ENCODE measurements at places on chromosomes 5 and 9. TPM values are rescaled to one million over a fixed set of nuclear protein-coding genes. Genes with fewer than 3 reads are reported as not detected.

GRCh38 chr9:71594541-71594940, 173.8 kb downstream of the CEMIP2 start:
- DNase-seq, result no peak
- no peak overlapping the region for H3K4me3 ChIP-seq
- no peak overlapping the region for H3K27ac ChIP-seq
- H3K27me3 ChIP-seq, result peaks cover 8% of the 10 kb centered on the region

DNA sequence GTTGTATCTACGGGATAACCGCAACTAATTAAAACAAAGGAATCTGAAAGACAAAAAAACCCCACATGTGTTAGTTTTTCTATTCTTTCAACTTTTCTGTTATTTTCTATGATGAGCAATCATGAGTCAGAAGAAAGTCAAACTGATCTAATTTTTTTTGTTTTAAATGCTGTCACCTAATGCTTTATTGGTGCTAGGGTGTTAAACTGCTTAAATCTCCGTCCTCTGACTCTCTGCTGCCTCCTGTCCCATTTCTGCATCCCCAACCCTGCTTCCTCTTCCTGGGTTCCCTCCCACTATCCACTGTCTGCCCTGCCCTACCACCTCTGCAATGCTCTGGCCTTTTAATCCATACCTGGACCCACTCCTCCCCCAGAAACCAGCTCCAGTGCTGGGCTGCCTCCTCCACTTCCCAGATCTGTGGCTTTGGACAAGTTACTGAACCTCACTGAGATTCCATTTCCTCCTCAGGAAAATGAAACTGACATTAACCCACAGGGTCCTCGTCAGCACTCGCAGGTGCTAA, 15.7 kb downstream of the PTPN3 start:
- no peaks in the 10 kb centered on the region for H3K36me3 ChIP-seq
- H3K27me3 ChIP-seq, result peaks cover 32% of the 10 kb centered on the region
- DNase-seq, result no peak
- no peak overlapping the region for H3K4me3 ChIP-seq

GRCh38 chr5:158200619-158201018, 341.7 kb upstream of the CLINT1 start:
- no peak overlapping the region for H3K27ac ChIP-seq
- no peak overlapping the region for H3K4me3 ChIP-seq

DNA sequence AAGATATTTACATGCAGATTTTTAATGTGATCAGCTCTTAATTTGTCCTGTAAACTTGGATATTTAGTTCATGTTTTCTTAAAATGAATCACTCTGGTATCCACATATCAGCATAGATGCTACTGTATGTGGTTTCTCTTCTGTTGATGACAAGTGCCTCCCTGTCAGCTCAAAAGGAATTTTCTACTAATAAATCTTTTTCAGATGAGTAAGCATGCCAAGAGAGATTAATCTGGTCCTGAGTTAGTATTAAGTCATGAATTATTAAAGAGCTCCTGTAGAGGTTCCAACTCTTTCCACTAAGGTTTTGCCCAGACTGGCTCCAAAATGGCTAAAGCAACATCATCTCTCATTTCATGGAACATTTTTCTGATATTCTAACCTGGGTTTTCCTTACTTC, 129.2 kb downstream of the GOLPH3 start:
- no peak overlapping the region for H3K27ac ChIP-seq
- no peaks in the 10 kb centered on the region for H3K27me3 ChIP-seq
- no peaks in the 10 kb centered on the region for H3K4me1 ChIP-seq

DNA sequence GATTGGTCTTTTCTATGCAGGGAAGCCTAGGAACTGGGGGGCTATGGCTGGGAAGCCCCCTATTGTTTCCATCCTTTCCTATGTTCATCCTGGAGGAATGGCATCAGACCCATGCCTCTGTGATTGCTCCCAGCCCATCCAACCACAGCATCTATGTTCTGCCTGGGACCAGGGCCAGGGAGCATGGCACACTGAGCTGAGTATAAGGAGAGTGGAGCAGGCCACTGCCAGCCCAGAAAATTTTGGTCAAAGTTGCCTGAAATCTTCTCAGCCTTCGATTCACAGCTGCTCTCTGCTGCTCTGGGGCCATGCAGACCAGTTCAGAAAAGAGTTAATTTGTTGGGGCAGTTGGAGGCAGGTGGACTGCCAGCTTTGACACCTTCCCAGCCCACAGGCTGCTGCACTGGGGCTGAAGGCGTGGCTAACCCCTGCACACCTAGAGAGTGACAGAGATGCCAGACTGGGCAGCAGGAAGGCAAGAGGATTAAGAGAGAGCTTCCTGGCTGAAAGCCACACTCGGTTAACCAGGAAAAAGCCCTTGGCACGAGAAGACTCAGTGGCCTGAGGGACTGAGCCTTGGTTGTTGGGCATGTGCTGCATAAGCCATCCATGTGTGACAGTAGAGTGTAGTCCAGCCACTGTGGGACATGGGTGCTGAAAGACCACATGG, 12.1 kb downstream of the TGFBI start:
- H3K4me1 ChIP-seq, result peaks cover 33% of the 10 kb centered on the region
- no peaks in the 10 kb centered on the region for H3K27me3 ChIP-seq
- H3K27ac ChIP-seq, result no peak overlapping the region
- H3K4me3 ChIP-seq, result no peak overlapping the region

DNA sequence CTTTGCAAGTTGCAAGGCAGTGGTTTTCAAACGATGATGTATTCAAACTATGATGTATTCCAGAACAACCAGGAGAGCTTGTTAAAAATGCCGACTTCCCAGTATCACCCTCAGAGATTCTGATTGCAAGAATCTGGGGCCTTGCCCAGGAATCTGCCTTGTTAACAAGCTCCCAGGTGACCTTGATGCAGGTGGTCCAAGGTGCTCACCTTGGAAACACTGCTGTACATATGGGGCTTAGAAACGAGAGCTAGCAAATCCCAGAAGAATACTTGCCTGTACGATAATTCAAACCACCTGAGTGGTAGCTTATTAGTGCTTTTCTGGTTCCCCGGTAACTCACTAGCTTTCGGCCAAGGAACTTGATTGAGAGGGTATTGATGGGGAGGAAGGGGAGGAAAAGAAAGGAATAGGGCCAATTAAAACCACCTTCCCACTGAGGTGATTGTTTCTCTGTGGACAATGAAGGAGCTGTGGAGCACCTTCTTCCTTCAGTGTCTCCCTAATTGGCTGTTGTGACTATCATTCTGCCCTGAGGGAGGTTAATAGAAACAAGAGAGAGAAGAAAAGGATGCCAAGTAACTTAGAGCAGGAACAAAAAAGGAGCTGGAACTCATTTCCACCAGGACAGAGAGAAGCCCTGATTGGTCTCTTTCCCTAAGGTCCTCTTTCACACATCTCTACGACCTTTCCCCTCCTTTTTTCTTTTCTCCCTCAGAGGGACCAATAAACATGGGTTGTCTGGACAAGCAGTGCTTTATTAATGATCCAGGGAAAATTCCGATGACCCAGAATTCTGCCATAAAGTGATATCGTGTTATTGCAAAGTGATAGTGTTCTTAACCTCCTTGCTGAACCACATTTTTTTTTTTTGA, 218.8 kb downstream of the TMEM167A start:
- H3K27me3 ChIP-seq, result no peaks in the 10 kb centered on the region
- H3K27ac ChIP-seq, result no peak overlapping the region
- no peak for DNase-seq
- no peaks in the 10 kb centered on the region for H3K4me1 ChIP-seq
- no peaks in the 10 kb centered on the region for H3K36me3 ChIP-seq
- no peak overlapping the region for H3K4me3 ChIP-seq

DNA sequence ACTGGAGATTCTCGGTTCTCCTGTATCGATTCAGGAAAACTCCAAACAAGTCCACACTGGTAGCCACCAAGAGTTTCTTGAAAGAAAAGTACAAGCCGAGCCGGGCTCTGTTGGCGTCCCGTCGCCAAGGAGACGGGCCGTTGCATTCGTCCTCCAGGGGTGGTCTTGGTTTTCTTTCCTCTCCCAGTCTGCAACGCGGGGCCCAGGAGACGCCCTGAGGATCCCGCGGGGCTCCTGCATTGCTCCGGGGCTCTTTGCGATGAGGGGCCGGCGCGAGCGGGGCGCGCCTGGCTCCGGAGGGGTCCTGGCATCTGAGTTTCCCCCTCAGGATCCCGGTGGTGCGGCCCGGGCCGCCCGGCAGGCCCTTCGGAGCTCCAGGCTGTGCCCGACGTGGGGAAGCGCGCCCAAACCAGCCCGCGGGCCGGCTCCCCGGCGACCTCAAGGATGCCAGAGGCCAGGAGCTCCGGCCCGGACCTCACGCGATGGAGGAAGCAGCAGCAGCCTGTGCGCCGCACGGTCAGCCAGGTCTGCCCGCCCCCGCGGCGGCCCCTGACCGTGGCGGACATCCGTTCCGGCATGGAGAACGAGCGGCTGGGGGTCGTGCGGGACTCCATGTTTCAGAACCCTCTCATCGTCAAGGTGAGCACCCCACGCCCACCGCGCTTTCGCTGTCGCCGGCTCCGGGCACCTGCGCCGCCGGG, at the start of gene CFAP77:
CFAP77 (plus strand) TSS at position 384 of the 701 bp plus-strand sequence; CDS start at position 445, 61 bp downstream.
- peak; percentile 59 for DNase-seq
- peaks cover 42% of the 10 kb centered on the region for H3K4me1 ChIP-seq
- peaks cover 4% of the 10 kb centered on the region for H3K36me3 ChIP-seq
- peak within 1 kb of the TSS; percentile 55 for H3K4me3 ChIP-seq
- H3K27ac ChIP-seq, result no peak within 1 kb of the TSS
- peaks cover 33% of the 10 kb centered on the region for H3K27me3 ChIP-seq

CYFIP2 gene
- total RNA-seq, result 526 TPM

GRCh38 chr5:147939431-147940114, 33.2 kb upstream of the C5orf46 start:
- no peak overlapping the region for H3K4me3 ChIP-seq
- no peaks in the 10 kb centered on the region for H3K36me3 ChIP-seq

DNA sequence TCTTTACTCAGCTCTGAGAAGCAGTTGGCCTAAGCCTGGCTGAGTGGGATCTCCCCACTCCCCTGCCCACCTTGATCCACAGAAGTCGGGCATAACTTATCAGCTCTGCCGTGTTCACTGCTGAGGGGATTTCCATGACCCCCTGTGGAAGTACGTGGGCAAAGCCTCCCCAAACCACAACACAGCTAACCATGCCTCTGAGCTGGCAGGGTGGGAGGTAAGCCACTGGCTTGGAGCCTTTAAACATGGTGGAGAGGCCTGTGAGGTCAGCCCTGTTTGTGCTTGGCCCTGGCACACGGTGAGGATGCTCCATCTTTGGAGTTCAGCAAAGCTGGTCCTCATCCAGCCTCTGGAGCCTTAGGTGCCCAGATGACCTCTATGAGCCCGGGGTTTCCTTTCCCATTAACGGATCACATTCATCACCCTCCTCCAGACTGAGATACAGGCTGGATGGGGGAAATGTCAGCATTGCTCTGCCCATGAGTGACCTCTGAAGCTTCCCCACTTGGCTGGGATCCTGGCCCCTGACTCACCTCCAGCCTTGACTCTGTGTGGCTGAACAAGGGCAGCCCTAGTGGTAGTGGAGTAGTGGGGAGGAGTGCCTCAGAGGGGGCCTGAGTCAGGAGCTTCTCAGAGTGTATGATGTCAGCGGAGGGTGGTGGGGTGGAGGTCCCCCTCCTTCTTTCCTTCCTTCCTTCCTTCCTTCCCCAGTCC, 6.2 kb downstream of the PDLIM4 start:
- no peak overlapping the region for H3K27ac ChIP-seq
- H3K36me3 ChIP-seq, result no peaks in the 10 kb centered on the region
- no peak overlapping the region for H3K4me3 ChIP-seq
- DNase-seq, result peak; percentile 37
- H3K27me3 ChIP-seq, result no peaks in the 10 kb centered on the region

GRCh38 chr9:98234245-98234825, 21.1 kb downstream of the TBC1D2 start:
- no peak overlapping the region for H3K27ac ChIP-seq
- no peaks in the 10 kb centered on the region for H3K4me1 ChIP-seq
- H3K36me3 ChIP-seq, result no peaks in the 10 kb centered on the region
- DNase-seq, result no peak

ALDH1A1 gene
- not detected for total RNA-seq

RBM27 gene
- 25.6 TPM for total RNA-seq

- H3K27ac ChIP-seq, result peak overlapping the region; percentile 52
- H3K4me1 ChIP-seq, result peaks cover 96% of the 10 kb centered on the region
- H3K36me3 ChIP-seq, result no peaks in the 10 kb centered on the region
- DNase-seq, result no peak
- H3K27me3 ChIP-seq, result no peaks in the 10 kb centered on the region
Observed at GRCh38 chr9:89527084-89527483, 29.2 kb upstream of the SEMA4D start.

TAS2R1 gene
- total RNA-seq, result not detected

TLX3 gene
- total RNA-seq, result not detected

- H3K4me1 ChIP-seq, result peaks cover 97% of the 10 kb centered on the region
- H3K27ac ChIP-seq, result peak overlapping the region; percentile 90
- peak; percentile 93 for DNase-seq
- H3K27me3 ChIP-seq, result no peaks in the 10 kb centered on the region
Observed at GRCh38 chr5:170278611-170279458, 18.7 kb downstream of the LCP2 start.

LCN15 gene
- not detected for total RNA-seq

IPPK gene
- total RNA-seq, result 9.9 TPM

GRCh38 chr5:168612123-168612522, 33.0 kb upstream of the PANK3 start:
- H3K27me3 ChIP-seq, result no peaks in the 10 kb centered on the region
- no peaks in the 10 kb centered on the region for H3K36me3 ChIP-seq

EMB gene
- 37.4 TPM for total RNA-seq

- H3K27ac ChIP-seq, result no peak overlapping the region
- H3K4me1 ChIP-seq, result no peaks in the 10 kb centered on the region
- H3K36me3 ChIP-seq, result no peaks in the 10 kb centered on the region
- no peak for DNase-seq
- no peak overlapping the region for H3K4me3 ChIP-seq
Observed at GRCh38 chr5:22722491-22722890, 130.7 kb downstream of the CDH12 start.

GRCh38 chr9:638152-638551, 203.3 kb upstream of the DMRT1 start:
- H3K27me3 ChIP-seq, result no peaks in the 10 kb centered on the region
- H3K4me3 ChIP-seq, result no peak overlapping the region
- H3K4me1 ChIP-seq, result peaks cover 9% of the 10 kb centered on the region
- H3K36me3 ChIP-seq, result no peaks in the 10 kb centered on the region
- no peak overlapping the region for H3K27ac ChIP-seq

- H3K4me1 ChIP-seq, result peaks cover 28% of the 10 kb centered on the region
- H3K27me3 ChIP-seq, result peaks cover 62% of the 10 kb centered on the region
Observed at GRCh38 chr5:73233461-73234203, 60.6 kb downstream of the TMEM174 start.

- no peak overlapping the region for H3K4me3 ChIP-seq
- H3K36me3 ChIP-seq, result no peaks in the 10 kb centered on the region
Observed at GRCh38 chr9:121944711-121945191, 148.4 kb downstream of the TTLL11 start.

RIOK2 gene
- total RNA-seq, result 39.2 TPM

DNA sequence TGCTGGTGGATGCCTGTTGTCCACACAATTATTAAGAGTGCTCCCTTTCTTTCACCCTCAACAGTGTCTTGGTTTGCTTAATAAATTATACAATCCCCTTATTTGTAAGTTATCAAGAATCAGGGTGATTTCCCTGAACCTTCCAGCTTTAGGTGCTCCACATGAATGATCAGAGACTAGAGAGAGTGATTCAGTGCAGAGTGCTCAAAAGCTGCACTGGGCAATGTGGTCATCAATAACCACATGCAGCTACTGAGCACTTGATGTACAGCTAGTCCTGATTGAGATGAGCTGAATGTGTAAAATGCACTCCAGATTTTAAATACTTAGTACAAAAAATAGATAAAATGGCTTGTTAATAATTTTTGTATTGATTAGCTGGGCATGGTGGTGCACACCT, 76.8 kb upstream of the TRIO start:
- H3K27ac ChIP-seq, result no peak overlapping the region
- no peak overlapping the region for H3K4me3 ChIP-seq
- no peaks in the 10 kb centered on the region for H3K4me1 ChIP-seq
- H3K27me3 ChIP-seq, result peaks cover 9% of the 10 kb centered on the region

- H3K4me3 ChIP-seq, result peak overlapping the region; percentile 78
- H3K27ac ChIP-seq, result peak overlapping the region; percentile 62
- peak; percentile 77 for DNase-seq
- H3K36me3 ChIP-seq, result no peaks in the 10 kb centered on the region
Observed at GRCh38 chr5:93620487-93621326, 37.7 kb downstream of the NR2F1 start.
